RWPE1 (cell line): ENCODE measurements at places on chromosomes 1 and 21.
A peak's percentile ranks its signal among the peaks of the same experiment; 100 is the strongest.

DNA sequence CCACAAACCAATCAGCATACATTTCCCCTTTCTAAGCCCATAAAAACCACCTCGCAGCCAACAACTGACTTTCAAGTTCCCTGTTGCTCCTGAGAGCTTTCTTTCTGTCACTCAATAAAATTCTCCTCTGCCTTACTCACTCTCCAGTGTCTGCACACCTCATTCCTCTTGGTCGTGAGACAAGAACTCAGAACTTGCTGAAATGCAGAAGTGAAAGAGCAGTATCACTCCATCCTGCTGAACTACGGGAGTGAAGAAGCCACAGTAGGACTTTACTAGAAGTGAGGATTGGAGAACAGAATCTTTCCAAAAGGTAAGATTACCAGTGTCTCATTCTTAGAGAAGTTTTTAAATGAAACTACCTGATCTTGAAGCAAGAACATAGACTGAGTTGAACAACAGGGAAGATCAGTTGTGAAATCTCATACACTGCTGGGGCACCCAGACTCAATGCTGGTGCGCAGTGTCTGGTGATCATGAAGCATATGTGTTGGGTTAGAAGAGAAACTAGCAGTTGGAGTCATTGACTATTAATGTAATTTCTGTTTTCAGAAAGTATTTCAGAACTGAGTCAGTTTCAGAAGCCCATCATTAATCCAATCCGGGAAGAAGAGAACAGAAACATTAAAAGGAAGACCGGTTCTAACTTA lies 726.9 kb upstream of the TMPRSS15 start:
- DNase-seq: no peak

- no peak for DNase-seq
Observed at GRCh38 chr1:154502066-154502743, at the start of the genes SHE and TDRD10. TSS of gene SHE (minus strand) at chr1:154502412. CDS start at chr1:154502026, 386 bp downstream. TSS of gene TDRD10 (plus strand) at chr1:154502219. CDS start at chr1:154506904, 4,685 bp downstream.

DNA sequence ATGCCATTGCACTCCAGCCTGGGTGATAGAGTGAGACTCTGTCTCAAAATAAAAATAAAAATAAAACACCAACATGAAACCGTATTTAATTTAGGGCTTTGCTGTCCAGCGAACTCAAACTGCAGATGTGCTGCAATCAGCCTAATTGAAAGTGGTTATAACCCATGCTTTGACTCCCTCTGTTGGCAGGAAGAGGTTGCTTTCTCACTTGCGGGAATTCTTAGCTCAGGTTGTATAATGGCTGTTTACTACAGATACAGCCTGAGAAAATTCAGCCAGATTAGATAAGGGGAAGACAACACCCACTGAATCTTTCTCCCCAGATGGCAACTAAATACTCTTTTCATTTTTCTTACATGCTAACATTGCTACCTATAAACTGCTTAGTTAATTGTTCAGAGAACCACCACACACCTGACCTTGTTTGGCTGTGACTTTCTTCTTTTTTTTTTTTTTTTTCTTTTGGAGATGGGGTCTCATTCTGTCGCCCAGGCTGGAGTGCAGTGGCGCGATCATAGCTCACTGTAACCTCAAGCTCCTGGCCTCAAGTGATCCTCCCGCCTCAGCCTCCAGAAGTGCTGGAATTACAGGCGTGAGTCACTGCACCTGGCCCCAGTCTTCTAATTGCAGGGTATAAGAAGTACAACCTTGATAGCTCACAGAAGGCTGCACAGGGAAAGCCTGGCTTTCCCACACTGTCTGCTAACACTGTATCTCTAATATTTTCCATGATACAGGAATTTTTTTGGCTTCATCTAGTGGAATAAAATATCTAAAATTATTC lies 34.6 kb downstream of the DNTTIP2 start:
- peak; percentile 73 for DNase-seq

GRCh38 chr1:94247138-94248094 lies 10.0 kb upstream of the ARHGAP29 start:
- DNase-seq: peak; percentile 79

- no peak for DNase-seq
Observed at GRCh38 chr21:42384156-42384945, 11.5 kb downstream of the TMPRSS3 start.

GRCh38 chr21:38628349-38628748 lies 130.1 kb upstream of the ERG start:
- no peak for DNase-seq

DNA sequence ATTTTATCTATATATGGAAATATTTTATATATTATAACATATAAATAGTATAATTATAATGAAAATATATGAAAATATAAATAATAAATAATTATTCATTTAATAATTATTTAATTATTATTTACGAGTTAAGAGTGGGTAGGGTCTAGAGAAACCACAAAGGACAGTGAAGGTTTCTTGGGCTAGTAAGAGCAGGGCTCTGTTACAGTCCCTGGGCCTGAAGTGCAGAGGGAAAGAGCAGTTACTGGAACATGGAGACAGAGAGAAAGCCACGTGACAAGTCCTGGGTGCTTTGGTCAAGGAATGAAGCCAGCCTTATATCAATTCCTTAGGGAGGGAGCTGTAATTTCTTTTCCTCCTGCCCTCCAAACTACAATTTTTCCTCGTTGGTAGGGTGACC lies 117.2 kb upstream of the OLIG2 start:
- no peak for DNase-seq

- DNase-seq: no peak
Observed at GRCh38 chr1:186289943-186290545, 85.0 kb downstream of the TPR start.

GRCh38 chr1:58683519-58683918 lies 16.3 kb downstream of the MYSM1 start:
- no peak for DNase-seq

GRCh38 chr1:204853436-204853835 lies 17.2 kb upstream of the NFASC start:
- no peak for DNase-seq

- DNase-seq: no peak
Observed at GRCh38 chr1:193210996-193211395, 24.6 kb upstream of the B3GALT2 start.

DNA sequence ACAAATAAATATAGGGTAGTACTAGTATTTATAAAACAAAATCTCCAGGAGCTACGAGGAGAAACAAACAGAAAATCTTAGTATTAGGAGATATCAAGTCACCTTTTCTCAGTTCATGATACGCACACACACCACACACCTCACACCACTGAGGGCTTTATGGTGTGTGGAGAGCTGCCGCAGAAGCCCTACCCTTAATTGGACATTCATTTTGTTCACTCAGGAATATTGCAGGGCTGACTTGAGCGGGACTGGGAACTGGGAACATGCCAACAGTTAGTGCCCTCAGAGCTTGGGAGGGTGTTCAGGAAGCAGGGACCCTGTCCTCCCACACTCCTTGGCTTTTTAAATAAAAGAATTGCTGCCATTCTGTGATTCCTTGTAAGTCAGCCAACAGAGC lies 386.8 kb downstream of the RYR2 start:
- no peak for DNase-seq

DNA sequence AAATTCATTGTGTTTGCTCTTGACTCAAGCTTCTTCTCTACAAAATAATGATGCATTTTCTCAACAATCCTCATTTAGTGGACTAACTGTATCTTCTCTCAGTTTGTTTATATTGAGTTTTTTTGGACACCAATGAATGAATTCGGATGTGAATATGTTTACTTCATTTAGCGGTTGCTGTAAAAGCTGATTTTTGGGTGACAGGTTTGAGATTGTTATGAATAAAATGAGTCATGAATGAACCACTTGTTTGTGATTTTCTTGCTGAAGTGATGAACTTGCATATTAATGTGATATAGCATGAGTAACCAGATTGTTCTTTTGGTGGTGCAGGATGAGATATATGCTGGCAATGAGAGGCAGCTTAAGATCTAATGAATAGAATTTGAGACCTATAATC lies 3.1 kb downstream of the DNM3 start:
- no peak for DNase-seq

GRCh38 chr1:200351425-200351824 lies 58.4 kb downstream of the ZNF281 start:
- DNase-seq: no peak

GRCh38 chr1:223811634-223812101 lies 34.1 kb downstream of the TP53BP2 start:
- DNase-seq: peak; percentile 19

GRCh38 chr1:12690156-12690555 lies 25.8 kb upstream of the AADACL3 start:
- no peak for DNase-seq

- no peak for DNase-seq
Observed at GRCh38 chr1:207925210-207925609, 14.3 kb upstream of the CD34 start.

DNA sequence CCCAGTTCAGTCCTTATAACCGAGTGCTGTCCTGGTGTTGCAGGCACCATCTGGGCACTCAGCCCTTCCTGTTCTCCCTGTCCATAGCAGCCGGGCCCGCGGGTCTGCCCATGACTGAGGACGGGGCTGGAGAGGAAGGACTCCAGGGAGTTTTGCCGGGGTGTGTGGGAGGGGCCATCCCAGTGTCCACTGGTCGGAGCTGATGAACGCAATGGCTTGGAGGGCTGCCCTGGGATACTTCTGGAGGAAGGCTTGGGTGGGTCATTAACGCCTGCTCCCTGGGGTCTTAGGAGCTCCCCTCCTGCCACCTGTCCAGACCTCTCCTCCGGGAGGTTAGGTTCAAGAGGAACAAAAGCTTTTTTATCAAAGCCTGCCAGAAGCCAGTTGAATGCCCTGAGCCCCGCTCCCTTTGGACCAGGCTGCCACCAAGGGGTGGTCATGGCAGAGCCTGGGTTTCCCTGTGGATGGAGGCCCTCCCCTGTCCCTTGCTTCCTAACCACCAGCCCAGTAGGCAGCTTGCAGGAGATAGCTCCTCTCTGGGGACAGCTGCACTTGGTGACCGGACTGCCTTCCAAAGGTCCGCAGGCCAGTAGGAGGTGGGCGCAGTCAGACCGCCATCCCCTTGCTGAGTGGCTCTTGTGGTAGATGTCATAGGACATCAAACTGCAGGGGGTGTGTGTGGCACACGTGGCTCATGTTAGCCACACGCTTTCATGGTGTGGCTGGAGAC lies 61.3 kb downstream of the TRIM11 start:
- no peak for DNase-seq

- DNase-seq: peak; percentile 86
Observed at GRCh38 chr1:151457911-151458801, 1.1 kb downstream of the POGZ start.

GRCh38 chr1:105664495-105664894 lies 1392.0 kb upstream of the PRMT6 start:
- DNase-seq: no peak

- DNase-seq: peak; percentile 28
Observed at GRCh38 chr1:74504125-74504932, 8.1 kb downstream of the LRRC53 start.

DNA sequence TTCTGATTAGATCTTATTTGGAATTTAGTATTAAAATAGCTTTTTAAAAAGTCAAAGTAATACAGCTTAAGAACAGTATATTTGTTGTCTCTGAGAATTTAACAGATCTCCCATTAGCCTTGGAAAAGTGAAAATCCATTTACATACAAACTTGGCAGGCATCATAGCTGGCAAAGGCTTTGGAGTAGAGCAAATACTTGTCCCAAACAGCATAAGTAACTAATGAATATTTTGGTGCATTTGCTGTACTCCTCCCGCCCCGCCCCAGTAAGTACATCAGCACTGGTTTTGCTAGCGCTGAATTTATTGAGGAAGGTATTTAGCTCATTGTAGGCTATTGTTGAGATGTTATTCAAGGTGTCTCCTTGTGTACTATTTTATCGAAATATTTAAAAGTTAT lies 417.7 kb upstream of the KAZN start:
- DNase-seq: no peak

DNA sequence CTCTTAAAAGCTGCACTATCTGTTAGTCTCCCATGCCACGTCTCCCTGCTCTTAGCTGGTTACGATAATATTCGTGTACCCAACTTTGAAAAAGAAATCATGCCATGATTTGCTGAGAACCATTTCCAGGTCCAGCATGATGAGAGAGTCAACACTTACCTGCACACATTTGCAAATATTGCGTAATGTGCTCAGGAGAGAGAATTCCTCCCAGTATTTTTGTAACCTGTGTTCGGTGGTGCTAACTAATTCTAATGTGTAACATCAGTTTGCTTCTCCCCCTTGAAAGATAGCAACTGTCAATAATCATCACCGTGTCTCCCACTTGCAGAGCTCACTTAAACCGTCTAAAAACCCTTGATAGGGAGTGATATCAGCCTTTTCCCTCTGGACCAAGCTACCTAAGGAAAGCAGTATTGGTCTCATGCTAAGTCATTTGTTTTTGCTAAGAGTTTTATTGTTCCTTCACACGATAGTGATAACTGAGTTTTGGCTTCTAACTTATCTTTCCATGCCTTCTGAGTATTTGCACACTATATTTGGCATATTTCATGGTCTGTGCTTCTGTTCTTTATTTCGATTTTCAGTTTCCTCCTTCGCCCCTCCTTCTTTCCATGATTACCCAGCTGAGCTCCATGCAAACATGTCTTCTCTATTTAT lies 61.1 kb upstream of the IRF2BP2 start:
- DNase-seq: no peak

DNA sequence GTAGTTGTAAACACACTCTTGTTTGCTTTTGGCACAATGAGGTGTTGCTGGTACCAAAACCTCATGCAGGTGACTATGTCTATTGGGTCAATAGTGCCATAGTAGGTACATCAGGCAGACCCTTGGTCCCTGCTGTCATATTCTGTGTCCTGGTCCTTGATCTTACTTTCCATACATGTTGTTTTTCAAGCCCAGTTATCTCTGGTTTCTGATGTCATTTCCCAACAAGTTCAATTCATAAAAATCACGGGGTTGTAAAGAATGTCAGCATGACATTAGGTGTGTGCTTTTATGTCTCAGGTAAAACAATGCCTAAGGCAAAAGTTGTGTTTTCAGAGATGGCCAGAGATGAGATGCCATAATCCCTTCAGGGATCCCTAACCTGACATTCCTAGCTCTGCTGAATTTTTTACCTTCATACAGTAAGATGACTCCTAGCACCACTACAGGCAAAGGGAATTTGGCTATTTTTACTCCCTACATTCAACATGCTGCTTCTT lies 390.3 kb upstream of the PKN2 start:
- no peak for DNase-seq

GRCh38 chr1:62285440-62285839 lies 33.8 kb downstream of the KANK4 start:
- DNase-seq: no peak

GRCh38 chr1:90989990-90990389 lies 31.8 kb downstream of the ZNF644 start:
- no peak for DNase-seq

- no peak for DNase-seq
Observed at GRCh38 chr1:224541901-224542630, 74.1 kb upstream of the CNIH3 start.

- no peak for DNase-seq
Observed at GRCh38 chr1:246681900-246682895, 42.0 kb upstream of the SCCPDH start.

GRCh38 chr1:203026666-203027663 lies 674 bp downstream of the PPFIA4 start:
- no peak for DNase-seq

DNA sequence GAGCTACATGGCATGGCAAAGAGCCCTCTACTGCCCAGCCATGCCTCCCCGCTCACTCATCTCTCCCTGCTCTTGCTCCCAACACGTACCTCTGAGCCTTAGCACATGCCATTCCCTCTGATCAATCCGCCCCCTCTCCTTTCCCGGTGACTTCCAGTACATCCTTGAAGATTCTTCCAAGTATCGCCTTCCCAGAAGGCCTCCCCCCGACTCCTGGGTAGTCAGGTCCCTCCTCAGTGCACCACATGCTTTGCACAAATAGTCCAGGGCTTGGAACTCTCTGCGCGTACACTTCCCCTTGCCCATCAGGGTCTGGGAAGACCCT lies 77.0 kb upstream of the IFFO2 start:
- DNase-seq: peak; percentile 28

GRCh38 chr1:92029241-92029922 lies 403 bp upstream of the EPHX4 start:
- DNase-seq: no peak
